Hair follicle dermal papilla cell (primary cell): ENCODE measurements at places on chromosomes 1 and 21. TPM values are rescaled to one million over a fixed set of nuclear protein-coding genes. Genes with fewer than 3 reads are reported as not detected.

LIN28A gene
- not detected in 2 replicates for total RNA-seq

FBXO28 gene
- 31.7 and 38.5 TPM in 2 replicates for total RNA-seq

ACTN2 gene
- 0.65 TPM in 1 of 2 replicates, not detected in the other for total RNA-seq

UAP1 gene
- total RNA-seq, result 94.3 and 97.9 TPM in 2 replicates

TMEM82 gene
- total RNA-seq, result not detected in 2 replicates
